ENCODE measurements at places on chromosomes 2 and 18. TPM values are rescaled to one million over a fixed set of nuclear protein-coding genes. Genes with fewer than 3 reads are reported as not detected.

UBXN4 gene
- total RNA-seq, result 117 TPM

DUSP19 gene
- total RNA-seq, result 6.4 TPM

DUSP11 gene
- 17.7 TPM for total RNA-seq

CIB4 gene
- total RNA-seq, result not detected

CD8A gene
- not detected for total RNA-seq

AFF3 gene
- total RNA-seq, result not detected

SERPINB11 gene
- total RNA-seq, result not detected

ITGAV gene
- 28.4 TPM for total RNA-seq

ABCG5 gene
- total RNA-seq, result not detected

UGT1A1 gene
- total RNA-seq, result not detected

SERPINB12 gene
- total RNA-seq, result not detected

WNT10A gene
- total RNA-seq, result 0.47 TPM

DUSP2 gene
- 0.50 TPM for total RNA-seq

SNTG2 gene
- 3.7 TPM for total RNA-seq

ARHGEF33 gene
- total RNA-seq, result 0.35 TPM

GAREM1 gene
- 9.5 TPM for total RNA-seq

GRCh38 chr18:48667276-48668254 lies 128.7 kb downstream of the CTIF start:
- no peak for DNase-seq

DNA sequence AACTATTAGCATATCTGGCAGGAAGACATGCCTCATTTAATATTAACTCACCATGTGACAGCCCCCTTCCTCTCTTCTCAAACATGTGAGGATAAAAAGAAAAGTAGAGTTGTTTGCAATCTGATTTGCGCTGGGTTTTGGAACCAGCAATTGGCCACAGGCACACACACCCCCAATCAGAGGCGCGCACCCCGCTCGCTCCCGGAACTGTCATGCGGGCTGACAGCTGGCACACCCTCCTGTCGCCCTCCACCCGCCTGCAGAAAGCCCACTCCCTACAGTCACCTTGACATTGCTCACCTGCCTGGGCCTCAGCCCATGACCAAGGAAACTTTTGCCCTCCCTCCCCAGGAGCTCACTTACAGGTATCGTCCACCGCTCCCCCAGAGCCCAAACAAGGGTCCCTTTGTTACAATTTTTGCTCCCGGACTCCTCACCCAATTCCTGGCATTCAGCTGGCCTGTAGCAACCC lies 1.1 kb downstream of the COBLL1 start:
- peak; percentile 50 for DNase-seq

DNA sequence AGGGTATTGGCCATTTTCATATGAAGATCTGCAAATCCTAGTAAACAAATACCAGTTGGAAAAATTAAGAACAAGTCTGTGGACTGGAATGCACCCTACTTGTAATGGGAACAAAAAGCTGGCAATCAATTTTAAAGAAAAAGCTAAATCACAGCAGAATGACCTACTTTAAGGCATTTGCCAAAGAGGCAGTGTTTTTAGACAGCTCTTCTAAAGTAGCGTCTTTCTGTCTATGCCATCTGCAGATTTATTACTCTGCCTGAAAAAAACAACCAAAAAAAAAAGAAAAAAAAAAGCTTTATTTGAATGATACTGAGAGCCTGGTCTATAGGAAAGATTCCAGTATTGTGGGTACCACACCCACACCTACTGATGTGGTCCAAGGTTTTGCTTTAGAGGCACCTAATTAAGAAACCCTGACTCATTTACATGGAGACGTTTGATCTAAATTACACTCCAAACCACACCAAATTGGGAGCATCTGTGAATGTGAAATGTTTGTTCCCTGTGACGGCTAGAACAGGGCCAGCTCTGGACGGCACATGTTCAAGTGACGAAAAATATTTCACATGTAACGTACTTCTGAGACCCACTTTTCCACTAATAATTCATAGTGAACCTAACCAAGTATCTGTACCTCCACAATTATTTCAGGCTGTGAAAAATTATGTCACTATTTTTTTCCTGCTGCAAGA lies 597.1 kb downstream of the ARHGAP15 start:
- no peak for DNase-seq

- no peak for DNase-seq
Measured at GRCh38 chr2:240437551-240437860, 2.0 kb downstream of the GPC1 start.

- DNase-seq, result peak; percentile 85
Measured at GRCh38 chr2:109128048-109128615, 873 bp upstream of the SH3RF3 start.

- no peak for DNase-seq
Measured at GRCh38 chr2:219484343-219485200, 14.1 kb upstream of the GMPPA start.

- DNase-seq, result no peak
Measured at GRCh38 chr2:96898641-96899412, 28.9 kb upstream of the SEMA4C start.

GRCh38 chr18:8040021-8040420 lies 472.9 kb downstream of the PTPRM start:
- DNase-seq, result no peak

- DNase-seq, result peak; percentile 98
Measured at GRCh38 chr18:47930931-47931717, 665 bp upstream of the SMAD2 start.

DNA sequence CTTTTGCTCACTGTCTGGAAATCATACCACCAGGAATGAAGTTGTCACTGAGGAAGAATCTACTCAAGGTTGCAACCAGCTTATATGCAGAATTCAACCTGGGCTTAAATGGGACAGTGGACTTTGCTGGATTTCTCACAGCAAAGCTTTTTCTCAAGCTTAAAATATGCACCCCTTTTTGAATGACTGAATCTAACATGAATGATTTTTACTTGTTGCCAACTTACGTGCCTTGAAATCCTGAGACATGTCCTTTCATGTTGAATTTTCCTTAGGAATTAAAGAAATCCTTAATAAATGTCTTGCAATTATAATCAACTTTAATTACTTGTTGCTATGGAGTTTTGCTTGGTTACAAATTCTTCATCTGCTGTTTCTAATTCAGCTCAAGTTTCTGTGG lies 57.4 kb downstream of the SPP2 start:
- no peak for DNase-seq

GRCh38 chr2:143284087-143284675 lies 155.0 kb downstream of the ARHGAP15 start:
- peak; percentile 72 for DNase-seq

- DNase-seq, result no peak
Measured at GRCh38 chr2:224072541-224073188, 33.6 kb upstream of the SERPINE2 start.

- DNase-seq, result no peak
Measured at GRCh38 chr18:38698088-38698487, 1132.5 kb upstream of the CELF4 start.

- DNase-seq, result peak; percentile 59
Measured at GRCh38 chr2:72837171-72837570, 11.3 kb upstream of the EXOC6B start.

DNA sequence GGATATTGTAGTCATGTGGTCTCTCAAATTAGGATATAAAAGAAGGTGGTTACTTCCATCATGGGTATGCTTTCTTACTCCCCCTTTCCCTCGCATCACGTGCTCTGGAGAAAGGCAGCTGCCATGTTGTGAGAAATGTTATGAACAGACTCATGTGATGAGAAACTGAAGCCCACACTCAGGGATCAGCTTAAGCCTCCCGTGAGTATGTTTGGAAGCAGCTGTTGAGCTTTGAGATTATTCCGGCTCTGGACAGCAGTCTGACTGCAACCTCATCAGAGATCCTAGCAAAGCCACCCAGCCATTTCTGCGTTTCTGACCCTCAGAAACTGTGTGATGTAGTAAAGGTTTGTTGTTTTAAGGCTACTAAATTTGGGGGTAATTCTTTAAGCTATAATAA lies 700.1 kb downstream of the ADCYAP1 start:
- DNase-seq, result no peak

DNA sequence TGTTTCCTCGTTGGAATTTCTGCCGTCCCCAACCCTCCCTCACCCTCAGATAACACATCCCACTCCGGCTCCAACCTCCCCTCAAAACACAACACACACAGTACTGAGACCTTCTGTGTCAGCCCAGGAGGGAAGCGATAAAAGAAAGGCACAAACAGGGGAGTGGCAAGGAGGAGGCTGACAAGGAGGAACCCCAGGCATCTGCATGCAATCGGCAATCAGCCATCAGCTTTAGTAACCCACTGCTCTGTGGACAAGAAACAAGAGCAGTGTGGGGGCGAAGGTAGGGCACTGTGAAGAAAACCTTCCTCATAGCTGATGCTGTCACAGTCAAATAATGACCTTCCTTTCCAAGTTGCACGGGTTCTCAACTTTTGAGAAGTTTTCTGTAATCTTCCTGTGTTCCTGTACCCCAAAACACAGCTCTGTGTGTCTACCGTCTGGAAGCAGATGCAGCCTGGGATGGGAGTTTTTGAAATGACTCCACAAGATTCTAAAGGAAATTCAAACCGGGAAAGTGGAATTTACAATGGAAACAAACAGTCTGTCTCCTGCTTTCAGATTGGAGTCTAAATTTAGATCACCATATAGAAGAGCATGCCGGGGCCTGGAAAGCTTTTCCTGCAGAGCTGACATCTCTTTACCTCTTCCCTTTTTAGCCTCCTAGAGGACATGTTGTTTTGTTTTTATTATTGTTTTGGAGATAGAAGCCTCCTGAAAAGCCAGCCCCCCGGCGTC lies 16.4 kb upstream of the LPIN2 start:
- no peak for DNase-seq

- DNase-seq, result no peak
Measured at GRCh38 chr2:101720732-101721131, 23.2 kb downstream of the MAP4K4 start.

DNA sequence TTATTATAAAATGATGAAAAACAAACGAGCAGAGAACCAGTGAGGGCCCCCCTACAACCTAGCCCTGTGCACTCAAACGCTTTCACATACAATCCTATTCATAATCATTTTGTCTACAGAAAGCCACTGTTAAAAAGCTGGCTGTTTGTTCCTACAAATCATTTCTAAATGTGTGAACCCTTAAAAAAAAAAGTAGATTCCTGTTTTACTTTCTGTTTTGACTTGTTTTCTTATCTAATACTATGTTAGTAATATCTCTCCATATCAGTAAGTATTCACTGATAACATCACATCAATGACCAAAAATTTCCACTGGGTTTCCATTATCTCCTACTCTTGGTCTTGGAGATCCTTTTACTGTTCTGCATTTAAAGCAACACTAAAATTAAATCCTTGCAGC lies 128.8 kb upstream of the TTC39C start:
- DNase-seq, result no peak

GRCh38 chr2:240246173-240246820 lies 105.8 kb upstream of the OTOS start:
- DNase-seq, result no peak

- DNase-seq, result no peak
Measured at GRCh38 chr18:79615091-79615490, 64.5 kb upstream of the CTDP1 start.
